ENCODE measurements at places on chromosomes 6 and 20.

- no peak for DNase-seq
Observed at GRCh38 chr20:44470327-44470726, 5.3 kb upstream of the TTPAL start.

DNA sequence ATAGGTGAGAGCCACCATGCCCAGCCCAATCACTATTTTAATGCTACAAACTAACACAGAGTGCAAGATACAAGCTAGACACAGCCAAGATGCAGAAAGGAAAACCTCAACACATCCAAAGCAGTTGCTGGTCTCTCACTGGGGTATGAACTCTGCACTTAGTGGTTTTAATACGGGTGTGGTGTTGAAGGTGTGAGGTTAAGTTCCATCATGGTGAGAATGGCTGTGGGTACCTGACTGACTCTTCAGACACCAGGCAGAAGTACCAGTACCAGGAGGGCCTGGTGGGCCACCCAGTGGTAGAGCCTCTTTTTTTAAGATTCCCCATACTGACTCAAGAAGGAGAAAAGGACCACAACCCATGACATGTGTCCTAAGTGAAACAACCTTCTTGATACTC is 13.0 kb downstream of the GNAS-AS1 start:
- no peak for DNase-seq

- no peak for DNase-seq
Observed at GRCh38 chr20:51647674-51648570, 105.4 kb upstream of the NFATC2 start.

DNA sequence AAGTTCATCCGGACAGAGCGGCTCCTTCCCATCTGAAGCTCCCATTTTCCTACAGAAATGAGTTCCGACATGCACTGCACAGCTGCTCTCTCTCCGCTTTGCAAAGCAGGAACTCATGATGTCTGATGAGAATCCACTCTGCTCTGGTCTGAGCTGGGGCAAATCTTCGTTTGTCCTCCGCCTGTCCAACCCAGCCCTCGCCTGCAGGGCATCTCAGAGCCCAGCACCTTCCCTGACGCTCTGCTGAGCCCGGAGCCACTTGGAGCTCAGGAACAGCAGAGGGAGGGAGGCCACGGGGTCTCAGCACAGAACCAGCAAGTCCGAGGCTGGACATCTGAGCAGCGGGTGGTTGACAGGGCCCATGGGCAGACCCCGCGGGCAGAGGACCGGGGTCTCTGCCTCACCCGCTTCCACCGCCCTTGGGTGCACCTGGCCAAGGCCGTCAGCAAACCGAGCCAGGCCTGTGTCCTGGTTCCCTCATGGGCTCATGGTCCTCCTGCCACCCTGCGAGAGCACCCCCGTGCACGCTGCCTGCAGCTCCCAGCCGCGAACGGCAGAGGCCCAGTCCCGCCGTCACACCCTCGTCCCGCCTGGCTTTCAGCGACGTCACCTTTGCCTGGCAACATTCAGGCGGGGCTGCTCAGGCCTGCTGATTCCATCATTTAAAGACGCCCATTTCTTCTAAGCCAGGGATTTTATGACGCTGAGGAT is 78.5 kb upstream of the BHLHE23 start:
- DNase-seq: no peak

DNA sequence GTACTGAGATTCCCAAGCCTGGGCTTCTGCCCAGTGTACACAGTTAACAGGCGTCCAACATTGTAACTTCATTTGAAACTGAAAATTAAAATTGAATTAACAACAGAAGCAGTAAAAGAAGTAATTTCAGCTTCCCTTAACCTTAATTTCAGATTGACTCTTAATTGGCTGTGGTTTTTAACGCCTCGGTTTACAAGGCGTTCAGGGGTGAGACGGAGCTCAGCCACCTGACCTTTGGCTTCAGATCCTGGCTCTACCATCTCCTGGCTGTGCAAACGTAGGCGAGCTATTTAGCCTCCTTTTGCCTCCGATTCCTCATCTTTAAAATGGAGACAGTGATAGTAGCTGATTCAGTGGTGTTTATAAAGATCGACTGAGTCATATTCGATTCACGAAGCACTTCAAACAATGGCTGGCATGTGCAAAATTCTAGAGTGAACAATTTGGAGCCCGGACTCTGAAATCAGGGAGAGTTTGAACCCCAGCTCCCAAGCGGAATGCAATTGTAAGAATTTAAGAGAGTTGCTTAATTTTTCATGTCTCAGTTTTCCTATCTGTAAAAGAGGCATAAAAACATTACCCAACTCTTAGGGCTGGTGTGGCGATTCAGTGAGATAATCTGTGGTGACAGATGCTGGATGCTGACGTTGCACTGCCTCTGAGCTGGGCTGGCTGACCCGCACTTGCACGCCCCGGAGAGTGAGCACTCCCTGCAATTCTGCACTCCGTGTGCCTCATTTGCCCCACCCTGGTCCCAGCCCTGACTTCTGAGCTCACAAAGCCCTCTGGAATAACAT is 23.5 kb upstream of the OCSTAMP start:
- DNase-seq: no peak
